ENCODE measurements at places on chromosomes 7 and 10. TPM values are rescaled to one million over a fixed set of nuclear protein-coding genes. Genes with fewer than 3 reads are reported as not detected.
A peak's percentile ranks its signal among the peaks of the same experiment; 100 is the strongest.

ARHGAP21 gene
- 104 TPM for total RNA-seq

- H3K27ac ChIP-seq, result no peak overlapping the region
- peaks cover 4% of the 10 kb centered on the region for H3K4me1 ChIP-seq
- no peaks in the 10 kb centered on the region for H3K27me3 ChIP-seq
- no peak for DNase-seq
These were observed 200.9 kb downstream of the CDC14C start for GRCh38 chr7:49125246-49125645.

MRPS24 gene
- 109 TPM for total RNA-seq

DNA sequence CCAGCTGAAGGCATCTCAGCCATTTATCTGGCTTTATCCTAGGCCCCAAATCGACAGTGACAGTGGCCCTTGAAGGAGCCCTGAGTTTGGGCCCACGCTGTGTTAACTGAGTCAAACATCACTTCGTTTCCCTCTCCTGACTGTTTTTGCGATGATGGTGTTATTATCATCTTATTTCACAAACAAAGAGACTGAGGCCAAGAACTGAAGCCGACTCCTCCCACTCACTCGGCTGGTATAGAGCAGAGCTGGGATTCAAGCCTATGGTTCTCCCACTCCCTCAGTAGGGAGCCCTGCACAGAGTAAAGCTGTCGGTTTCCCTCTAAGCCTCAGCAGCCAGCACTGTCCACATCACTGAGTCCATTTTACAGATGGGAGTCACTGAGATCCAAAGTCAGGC lies 141.0 kb downstream of the CDH23 start:
- H3K27ac ChIP-seq, result no peak overlapping the region
- H3K36me3 ChIP-seq, result no peaks in the 10 kb centered on the region
- no peaks in the 10 kb centered on the region for H3K27me3 ChIP-seq
- peaks cover 19% of the 10 kb centered on the region for H3K4me1 ChIP-seq

- peak; percentile 40 for DNase-seq
- H3K27me3 ChIP-seq, result no peaks in the 10 kb centered on the region
- H3K27ac ChIP-seq, result no peak overlapping the region
These were observed 67.6 kb upstream of the DDC start for GRCh38 chr7:50632561-50633413.

- H3K36me3 ChIP-seq, result peaks cover 6% of the 10 kb centered on the region
- no peak for DNase-seq
- peaks cover 27% of the 10 kb centered on the region for H3K4me1 ChIP-seq
These were observed 8.0 kb downstream of the AASS start for GRCh38 chr7:122136078-122136477.

- no peaks in the 10 kb centered on the region for H3K27me3 ChIP-seq
- H3K36me3 ChIP-seq, result no peaks in the 10 kb centered on the region
- no peak overlapping the region for H3K4me3 ChIP-seq
- peaks cover 15% of the 10 kb centered on the region for H3K4me1 ChIP-seq
These were observed 173.5 kb downstream of the CUX1 start for GRCh38 chr7:101990811-101991418.

GRCh38 chr7:121307021-121307574 lies 21.7 kb upstream of the WNT16 start:
- DNase-seq, result no peak
- no peaks in the 10 kb centered on the region for H3K36me3 ChIP-seq
- no peak overlapping the region for H3K27ac ChIP-seq
- peaks cover 8% of the 10 kb centered on the region for H3K4me1 ChIP-seq

GRCh38 chr10:103983367-103983911 lies 16.5 kb downstream of the SLK start:
- H3K4me1 ChIP-seq, result peaks cover 18% of the 10 kb centered on the region
- H3K4me3 ChIP-seq, result no peak overlapping the region
- no peak for DNase-seq
- H3K36me3 ChIP-seq, result no peaks in the 10 kb centered on the region
- no peaks in the 10 kb centered on the region for H3K27me3 ChIP-seq
- no peak overlapping the region for H3K27ac ChIP-seq

SDK1 gene
- total RNA-seq, result 12.6 TPM

- H3K4me1 ChIP-seq, result peaks cover 22% of the 10 kb centered on the region
- H3K27ac ChIP-seq, result peak overlapping the region; percentile 62
- no peaks in the 10 kb centered on the region for H3K36me3 ChIP-seq
- H3K27me3 ChIP-seq, result no peaks in the 10 kb centered on the region
- DNase-seq, result no peak
These were observed 15.5 kb downstream of the CARD11 start for GRCh38 chr7:3028071-3028757.

SVIL gene
- total RNA-seq, result 57.5 TPM

FKBP6 gene
- not detected for total RNA-seq

DNA sequence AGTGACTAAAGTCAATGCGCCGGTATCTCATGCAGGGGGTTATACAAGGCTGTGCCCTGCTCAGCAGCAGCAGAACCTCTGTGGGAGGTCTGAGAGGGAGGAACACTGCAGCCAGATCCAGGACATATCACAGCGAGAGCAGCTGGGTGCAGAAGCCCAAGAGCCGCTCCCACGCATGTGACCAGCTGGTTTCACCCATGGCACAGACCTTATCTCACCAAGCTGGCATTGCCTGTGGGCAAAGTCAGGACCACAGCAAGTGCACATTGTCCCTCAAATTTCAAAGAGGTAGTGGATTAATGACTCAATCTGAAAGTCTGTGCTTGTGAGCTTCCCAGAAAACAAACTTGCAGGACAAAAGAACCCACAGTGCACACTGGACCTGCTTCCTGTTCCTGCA lies 31.6 kb upstream of the AKR1C1 start:
- H3K36me3 ChIP-seq, result peaks cover 8% of the 10 kb centered on the region
- H3K27me3 ChIP-seq, result no peaks in the 10 kb centered on the region
- no peaks in the 10 kb centered on the region for H3K4me1 ChIP-seq
- no peak for DNase-seq
- no peak overlapping the region for H3K27ac ChIP-seq

DNA sequence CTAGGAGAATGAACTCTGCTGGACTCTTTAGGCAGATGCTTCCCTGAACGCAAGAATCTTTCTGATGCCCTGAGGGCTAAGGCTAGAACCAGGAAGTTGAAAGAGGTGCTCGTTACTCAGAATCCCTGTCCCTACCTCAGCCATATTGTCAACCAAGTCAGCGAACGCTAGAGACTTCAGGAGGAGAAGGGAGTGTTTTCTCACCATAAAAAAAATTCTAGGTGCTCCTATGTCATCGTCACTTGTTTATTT lies 359.4 kb downstream of the PRPF18 start:
- H3K4me3 ChIP-seq, result peak overlapping the region; percentile 13
- peaks cover 46% of the 10 kb centered on the region for H3K4me1 ChIP-seq
- H3K27ac ChIP-seq, result peak overlapping the region; percentile 95
- no peaks in the 10 kb centered on the region for H3K27me3 ChIP-seq
- peaks cover 13% of the 10 kb centered on the region for H3K36me3 ChIP-seq

SPDYE5 gene
- not detected for total RNA-seq

- no peaks in the 10 kb centered on the region for H3K27me3 ChIP-seq
- no peaks in the 10 kb centered on the region for H3K36me3 ChIP-seq
- no peak overlapping the region for H3K4me3 ChIP-seq
These were observed 1058.4 kb downstream of the SORCS1 start for GRCh38 chr10:106106114-106106513.

- no peaks in the 10 kb centered on the region for H3K27me3 ChIP-seq
- H3K4me1 ChIP-seq, result peaks cover 5% of the 10 kb centered on the region
- DNase-seq, result no peak
- no peaks in the 10 kb centered on the region for H3K36me3 ChIP-seq
- H3K27ac ChIP-seq, result no peak overlapping the region
These were observed 153.0 kb downstream of the ATE1 start for GRCh38 chr10:121774813-121775212.

DNA sequence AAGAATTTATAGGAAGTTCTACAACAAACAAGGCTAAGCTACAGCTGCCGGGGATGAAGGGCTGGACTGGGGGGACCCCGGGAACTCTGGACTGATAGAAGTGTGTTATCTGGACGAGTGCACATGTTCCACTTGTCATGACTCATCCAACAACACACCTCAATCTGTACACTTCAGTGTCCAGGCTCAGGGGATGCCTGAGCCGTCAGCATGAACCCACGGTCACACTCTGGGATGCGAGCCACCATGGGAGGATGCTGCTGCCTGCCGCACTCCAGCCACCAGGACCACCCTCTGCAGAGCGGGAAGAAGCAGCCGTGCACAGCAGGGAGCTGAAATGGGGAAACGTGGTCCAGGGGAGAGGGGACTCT lies 67.5 kb downstream of the MAD1L1 start:
- H3K4me1 ChIP-seq, result peaks cover 41% of the 10 kb centered on the region
- H3K4me3 ChIP-seq, result no peak overlapping the region
- H3K36me3 ChIP-seq, result peaks cover 6% of the 10 kb centered on the region
- no peak overlapping the region for H3K27ac ChIP-seq

- no peak for DNase-seq
- no peaks in the 10 kb centered on the region for H3K36me3 ChIP-seq
- H3K4me3 ChIP-seq, result no peak overlapping the region
- H3K4me1 ChIP-seq, result peaks cover 4% of the 10 kb centered on the region
- H3K27ac ChIP-seq, result no peak overlapping the region
These were observed 4.6 kb downstream of the STRA8 start for GRCh38 chr7:135238112-135238744.

- no peak for DNase-seq
- no peaks in the 10 kb centered on the region for H3K27me3 ChIP-seq
- H3K27ac ChIP-seq, result no peak overlapping the region
- H3K4me3 ChIP-seq, result no peak overlapping the region
- H3K4me1 ChIP-seq, result no peaks in the 10 kb centered on the region
These were observed 169.1 kb downstream of the PTEN start for GRCh38 chr10:88032566-88032965.

DNA sequence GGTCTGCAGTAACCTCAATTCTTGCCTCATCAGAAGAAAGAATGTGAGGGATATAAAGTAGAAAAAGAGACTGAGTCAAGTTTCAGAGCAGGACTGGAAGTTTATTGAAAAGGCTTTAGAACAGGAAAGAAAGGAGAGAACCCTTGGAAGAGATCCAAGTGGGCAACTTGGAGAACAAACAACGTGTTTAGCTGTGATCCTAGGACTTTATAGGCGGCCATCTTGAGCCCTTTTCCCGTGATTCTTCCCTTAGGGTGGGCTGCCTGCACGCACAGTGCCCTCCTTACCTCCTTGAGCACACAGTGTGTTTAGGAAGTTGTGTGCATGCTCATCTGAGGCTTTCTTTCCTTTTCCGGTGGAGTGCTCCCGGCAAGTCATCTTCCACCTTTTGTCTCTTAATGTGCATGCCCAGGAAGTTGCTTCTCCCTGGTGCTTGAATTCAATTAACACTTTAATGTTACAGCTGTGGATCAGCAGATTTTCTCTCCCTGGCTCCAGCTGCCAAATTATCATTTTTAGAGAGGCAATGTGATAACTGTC lies 59.8 kb downstream of the ENTPD1 start:
- peaks cover 11% of the 10 kb centered on the region for H3K36me3 ChIP-seq
- DNase-seq, result no peak
- peaks cover 18% of the 10 kb centered on the region for H3K4me1 ChIP-seq
- H3K27me3 ChIP-seq, result peaks cover 2% of the 10 kb centered on the region

DNA sequence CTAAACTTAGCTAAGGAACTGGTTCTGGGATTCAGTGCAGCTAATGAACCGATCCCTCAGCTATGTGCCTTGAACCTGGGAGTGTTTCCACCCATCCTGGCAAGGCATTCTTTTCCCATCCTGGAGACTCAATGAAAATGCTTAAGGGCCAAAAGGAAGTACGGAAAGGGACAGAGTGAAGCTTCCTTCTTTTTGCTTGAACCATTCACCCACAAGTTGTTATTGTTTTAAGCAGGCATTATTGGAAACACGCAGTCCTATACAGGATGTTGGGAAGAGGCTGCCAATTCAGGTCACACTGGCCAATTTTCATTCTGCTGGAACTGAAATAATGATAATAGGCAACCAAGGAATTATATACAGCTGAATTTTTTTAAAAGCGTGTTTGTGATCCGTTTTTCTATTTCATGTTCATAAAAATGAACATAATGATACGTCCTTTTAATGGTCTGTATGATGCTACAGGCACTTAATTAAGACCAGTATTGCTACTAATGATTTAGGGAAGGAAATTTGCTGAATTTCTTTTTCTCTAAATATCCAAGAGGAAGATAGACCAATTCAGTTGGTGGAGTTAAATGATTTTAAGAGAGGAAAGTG lies 57.8 kb upstream of the FZD1 start:
- no peaks in the 10 kb centered on the region for H3K27me3 ChIP-seq
- peaks cover 9% of the 10 kb centered on the region for H3K36me3 ChIP-seq
- DNase-seq, result no peak
- no peak overlapping the region for H3K27ac ChIP-seq

FGL2 gene
- total RNA-seq, result not detected

GRCh38 chr10:132134241-132135052 lies 52.3 kb upstream of the DPYSL4 start:
- H3K36me3 ChIP-seq, result no peaks in the 10 kb centered on the region
- no peak for DNase-seq
- H3K27me3 ChIP-seq, result no peaks in the 10 kb centered on the region

- no peak overlapping the region for H3K4me3 ChIP-seq
- H3K27me3 ChIP-seq, result no peaks in the 10 kb centered on the region
- peaks cover 54% of the 10 kb centered on the region for H3K4me1 ChIP-seq
- H3K36me3 ChIP-seq, result peaks cover 12% of the 10 kb centered on the region
- H3K27ac ChIP-seq, result peak overlapping the region; percentile 1
These were observed 7.1 kb downstream of the KIF5B start for GRCh38 chr10:32049113-32049512.

DNA sequence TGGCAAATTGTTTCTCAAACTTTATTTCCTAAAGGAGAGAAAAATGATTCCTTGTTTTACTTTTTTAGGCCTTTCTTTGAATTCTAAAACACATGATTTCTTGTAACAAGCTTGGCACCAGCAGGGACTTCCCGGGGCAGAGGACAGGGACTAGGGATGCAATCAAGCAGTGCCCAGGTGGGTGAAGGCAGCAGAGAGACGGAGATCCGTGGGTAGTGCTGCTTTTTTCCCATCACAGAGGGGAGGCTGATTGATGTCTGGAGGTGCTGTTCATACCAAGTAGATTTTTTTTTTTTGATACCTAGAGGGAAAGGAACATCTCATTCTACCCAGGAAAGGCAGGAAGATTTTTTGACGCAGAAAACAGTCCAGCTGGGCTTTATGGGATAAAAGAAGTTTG lies 91.9 kb downstream of the FAM171A1 start:
- no peak overlapping the region for H3K27ac ChIP-seq
- no peaks in the 10 kb centered on the region for H3K27me3 ChIP-seq
- no peak overlapping the region for H3K4me3 ChIP-seq
- peaks cover 30% of the 10 kb centered on the region for H3K36me3 ChIP-seq
- no peak for DNase-seq
- no peaks in the 10 kb centered on the region for H3K4me1 ChIP-seq

- H3K27ac ChIP-seq, result no peak overlapping the region
- peaks cover 3% of the 10 kb centered on the region for H3K36me3 ChIP-seq
- no peaks in the 10 kb centered on the region for H3K27me3 ChIP-seq
- H3K4me3 ChIP-seq, result no peak overlapping the region
These were observed 94.6 kb upstream of the MACROH2A2 start for GRCh38 chr10:69957886-69958555.

TACR2 gene
- not detected for total RNA-seq

NKX1-2 gene
- not detected for total RNA-seq

GRCh38 chr10:21516242-21517131 lies 9.0 kb downstream of the SKIDA1 start:
- H3K27me3 ChIP-seq, result peaks cover 22% of the 10 kb centered on the region
- DNase-seq, result no peak
- H3K4me1 ChIP-seq, result peaks cover 82% of the 10 kb centered on the region
- peak overlapping the region; percentile 98 for H3K27ac ChIP-seq
- H3K36me3 ChIP-seq, result peaks cover 14% of the 10 kb centered on the region
